ENCODE measurements at places on chromosomes 7 and 10. TPM values are rescaled to one million over a fixed set of nuclear protein-coding genes. Genes with fewer than 3 reads are reported as not detected.

Gene A1CF
- total RNA-seq, result not detected

Gene SPAG6
- total RNA-seq, result not detected

Gene SPRN
- 0.33 TPM for total RNA-seq

Gene FAM180A
- 0.05 TPM for total RNA-seq

Gene TMEM139
- total RNA-seq, result 0.91 TPM

Gene NUTM2A
- total RNA-seq, result 0.08 TPM

Gene PPP1R17
- not detected for total RNA-seq

Gene PARP12
- 18.2 TPM for total RNA-seq

Gene NCF1
- total RNA-seq, result 0.11 TPM

Gene GRID1
- total RNA-seq, result 0.26 TPM

Gene DDC
- 0.67 TPM for total RNA-seq

Gene NUTM2E
- total RNA-seq, result 0.26 TPM

Gene PODXL
- 51.5 TPM for total RNA-seq

Gene ANKMY2
- 11.7 TPM for total RNA-seq

Gene PSD
- total RNA-seq, result 0.29 TPM

Gene HACD1
- 52.7 TPM for total RNA-seq

Gene UTF1
- total RNA-seq, result not detected

Gene SOSTDC1
- total RNA-seq, result not detected

Gene MGAM2
- not detected for total RNA-seq

Gene AMPH
- total RNA-seq, result 0.12 TPM

Gene FBXO24
- 0.33 TPM for total RNA-seq

Gene FAM25C
- 1.7 TPM for total RNA-seq

Gene HMX2
- not detected for total RNA-seq

Gene OR2A42
- not detected for total RNA-seq

Gene AKR1C1
- total RNA-seq, result 482 TPM
